Chondrocyte (in vitro differentiated cells): ENCODE measurements at places on chromosomes 12 and 14.

- no peak for DNase-seq
Measured at GRCh38 chr12:3214526-3215365, 137.6 kb downstream of the TSPAN9 start.

DNA sequence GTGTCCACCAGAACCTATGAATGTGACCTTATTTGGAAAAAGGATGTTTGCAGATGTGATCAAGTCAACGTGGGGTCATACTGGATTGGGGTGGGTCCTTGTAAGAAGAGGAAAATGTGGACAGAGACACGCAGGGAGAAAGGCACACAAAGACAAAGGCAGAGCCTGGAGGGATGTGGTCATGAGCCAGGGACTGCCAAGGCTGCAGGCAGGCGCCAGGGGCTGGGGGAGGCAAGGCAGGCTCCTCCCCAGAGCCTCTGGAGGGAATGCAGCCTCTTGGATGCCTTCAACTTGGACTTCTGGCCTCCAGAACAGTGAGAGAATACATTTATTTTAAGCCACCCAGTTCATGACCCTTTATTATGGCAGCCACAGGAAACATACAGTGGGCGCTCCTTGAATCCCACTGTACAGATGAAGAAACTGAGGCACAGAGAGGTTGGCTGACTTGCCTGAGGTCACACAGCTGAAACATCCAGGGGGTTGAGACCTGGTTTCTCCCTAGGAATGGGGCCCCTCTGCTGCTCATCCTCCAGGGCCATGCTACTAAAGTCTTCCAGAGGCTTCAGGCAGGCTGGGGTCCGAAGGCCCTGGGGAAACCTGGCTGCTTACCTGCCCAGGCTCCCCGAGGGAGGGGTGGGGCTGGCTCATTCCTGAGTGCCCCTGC is 99.7 kb downstream of the RFLNA start:
- DNase-seq = no peak

DNA sequence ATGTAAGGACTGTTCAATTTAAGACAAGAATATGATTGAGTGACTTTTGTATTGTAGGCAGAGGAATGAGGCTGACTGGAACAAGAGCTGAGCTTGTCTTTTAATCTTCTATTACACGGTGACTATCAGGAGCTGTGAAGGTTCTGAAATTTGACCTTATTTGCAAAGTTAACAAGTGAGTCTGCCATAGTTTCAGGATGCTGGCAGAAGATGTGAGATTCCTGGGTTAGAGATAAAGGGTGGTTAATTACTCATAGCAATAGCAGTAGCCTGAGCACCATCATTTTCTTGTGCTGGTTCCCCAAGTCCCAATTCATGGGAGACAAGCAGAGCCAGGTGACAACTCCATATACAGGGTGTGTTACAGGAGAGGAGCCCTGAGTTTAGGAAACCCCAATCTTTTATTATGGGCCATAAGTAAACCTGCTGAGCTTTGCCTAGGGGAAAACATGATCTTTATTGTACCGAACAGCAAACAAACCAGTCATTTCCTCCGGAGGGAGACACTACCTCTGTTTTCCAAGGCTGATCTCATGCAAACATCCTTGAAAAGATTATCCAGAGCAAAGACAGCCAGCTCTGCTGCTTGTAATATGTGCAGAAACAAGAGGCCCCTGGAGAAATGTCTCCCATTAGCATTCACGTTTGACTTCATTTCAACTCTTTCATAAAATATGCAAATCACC is 51.7 kb upstream of the DDX11 start:
- no peak for DNase-seq

DNA sequence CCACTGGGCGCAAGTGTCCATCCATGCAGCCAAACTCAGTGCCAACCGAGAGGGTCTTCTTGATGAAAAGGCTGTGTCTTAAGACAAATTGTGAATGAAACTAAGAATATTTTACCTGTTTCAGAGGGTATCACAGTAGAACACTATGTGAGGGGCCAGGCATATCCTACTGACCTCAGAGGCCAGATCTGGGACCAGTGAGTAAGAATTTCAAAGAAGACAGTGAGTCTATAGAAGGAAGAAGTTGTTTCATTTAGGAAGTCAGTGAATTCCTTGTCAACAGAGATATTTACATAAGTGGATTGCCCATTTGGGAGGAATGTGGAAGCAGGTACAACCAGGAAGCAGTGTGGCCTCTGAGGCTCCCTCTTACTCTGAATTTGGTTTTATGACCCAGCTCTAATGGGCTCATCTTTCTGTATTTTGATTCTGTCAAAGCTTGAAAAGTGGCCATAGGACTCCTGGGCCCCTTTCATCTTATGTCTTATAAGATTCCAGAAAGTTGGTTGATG is 137.4 kb downstream of the ZNF664 start:
- no peak for DNase-seq

- DNase-seq = no peak
Measured at GRCh38 chr12:94586589-94587259, 63.6 kb downstream of the TMCC3 start.
